NCI-H2171 treated with DMSO at 0.1 percent for 48 hours (cell line): ENCODE measurements at places on chromosomes 13 and 19.

- DNase-seq = no peak
These were observed 15.9 kb downstream of the ZNF573 start for GRCh38 chr19:37763488-37763887.

DNA sequence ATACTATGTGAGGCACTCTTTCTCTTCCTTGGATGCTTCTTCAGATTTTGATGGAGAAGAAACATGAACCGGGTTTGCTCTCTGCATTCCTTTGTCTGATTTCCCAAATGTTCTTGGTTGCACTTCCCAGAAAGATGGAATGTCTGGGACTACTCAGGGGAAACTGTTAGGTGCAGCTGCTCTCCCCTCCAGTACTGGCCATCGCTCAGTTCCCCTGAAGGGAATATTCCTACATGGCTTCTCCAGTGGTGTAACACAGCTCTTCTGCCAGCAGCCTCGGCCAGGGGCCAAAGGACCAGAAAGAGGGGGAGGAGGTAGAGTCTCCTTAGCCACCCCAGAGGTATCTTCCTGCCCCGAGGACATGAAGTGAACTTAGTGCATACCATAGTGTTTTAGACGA lies 33.5 kb upstream of the SPRY2 start:
- no peak for DNase-seq

GRCh38 chr13:99075268-99076191 lies 97.7 kb upstream of the DOCK9 start:
- DNase-seq = no peak

DNA sequence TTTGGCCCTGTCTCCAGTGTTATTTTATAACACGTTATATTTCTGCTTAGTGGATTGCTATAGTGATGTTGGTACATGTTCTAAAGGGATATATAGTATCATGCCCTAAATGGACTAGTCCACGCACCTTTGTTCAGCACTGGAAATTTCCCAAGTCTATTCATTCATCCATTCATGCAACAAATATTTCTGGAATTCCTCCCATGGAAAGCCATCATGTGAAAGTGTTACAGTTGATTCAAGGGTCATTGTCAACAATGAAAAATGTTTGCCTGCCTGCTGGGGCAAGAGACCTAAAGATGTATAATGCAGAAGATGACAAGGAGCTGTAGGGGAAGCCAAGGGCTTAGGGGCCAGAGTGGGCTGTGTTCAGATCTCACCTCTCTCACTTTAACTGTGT lies 10.8 kb upstream of the HSPH1 start:
- no peak for DNase-seq

DNA sequence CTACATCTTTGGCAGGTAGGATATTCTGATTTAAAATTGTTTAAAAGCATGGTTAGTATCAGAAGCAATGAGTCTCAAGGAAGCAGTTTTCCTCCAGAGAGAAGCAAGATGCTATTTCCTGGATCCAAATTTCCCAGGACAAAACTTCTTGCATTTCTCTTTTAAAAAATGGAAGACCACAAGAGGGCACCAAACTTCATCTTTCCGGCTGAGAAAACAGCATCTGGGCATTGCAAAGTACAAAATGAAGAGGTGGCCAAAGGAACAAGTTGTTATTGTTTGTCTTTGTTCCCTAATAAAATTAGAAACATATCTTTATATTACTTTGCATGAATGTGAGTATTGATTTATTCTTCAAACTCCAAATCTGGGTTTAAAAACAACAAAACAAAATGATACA lies 60.0 kb upstream of the LRCH1 start:
- DNase-seq = peak; percentile 24

DNA sequence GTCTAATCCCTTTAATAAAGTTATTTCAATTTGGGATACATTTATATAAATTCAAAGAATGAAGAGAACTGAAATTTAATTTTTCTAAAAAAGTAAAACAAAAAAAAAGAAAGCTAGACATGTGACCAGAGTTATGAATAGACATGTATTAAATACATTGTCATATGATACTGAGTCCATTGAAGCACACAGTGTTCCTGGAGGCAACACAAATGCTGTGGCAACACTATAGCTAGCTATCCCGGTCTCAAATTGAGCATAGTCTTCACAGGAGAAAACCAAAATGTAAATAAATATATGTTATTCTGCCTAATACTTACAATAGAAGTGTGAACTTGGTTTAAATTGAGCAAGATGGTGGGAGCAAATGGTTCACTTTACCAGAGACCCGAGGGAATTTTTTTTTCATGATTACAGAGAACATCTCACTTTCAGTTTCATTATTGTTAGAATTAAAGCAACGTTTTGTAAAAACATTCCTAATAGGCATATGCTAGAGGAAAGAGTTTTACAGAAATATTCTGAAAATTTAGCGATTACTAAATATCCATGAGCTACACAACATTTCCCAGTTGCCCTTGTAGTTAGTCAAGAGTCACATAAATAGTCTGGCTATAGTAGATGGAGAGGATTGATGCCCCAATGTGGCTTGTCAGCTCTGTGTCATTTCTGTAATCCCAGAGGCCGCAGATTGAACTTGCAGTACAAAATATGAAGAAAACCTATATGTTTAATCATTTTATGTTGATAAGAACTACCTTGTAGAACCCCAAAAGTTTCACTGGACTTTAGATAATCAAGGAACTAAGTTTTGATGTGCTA lies 775.7 kb upstream of the SPRY2 start:
- no peak for DNase-seq

DNA sequence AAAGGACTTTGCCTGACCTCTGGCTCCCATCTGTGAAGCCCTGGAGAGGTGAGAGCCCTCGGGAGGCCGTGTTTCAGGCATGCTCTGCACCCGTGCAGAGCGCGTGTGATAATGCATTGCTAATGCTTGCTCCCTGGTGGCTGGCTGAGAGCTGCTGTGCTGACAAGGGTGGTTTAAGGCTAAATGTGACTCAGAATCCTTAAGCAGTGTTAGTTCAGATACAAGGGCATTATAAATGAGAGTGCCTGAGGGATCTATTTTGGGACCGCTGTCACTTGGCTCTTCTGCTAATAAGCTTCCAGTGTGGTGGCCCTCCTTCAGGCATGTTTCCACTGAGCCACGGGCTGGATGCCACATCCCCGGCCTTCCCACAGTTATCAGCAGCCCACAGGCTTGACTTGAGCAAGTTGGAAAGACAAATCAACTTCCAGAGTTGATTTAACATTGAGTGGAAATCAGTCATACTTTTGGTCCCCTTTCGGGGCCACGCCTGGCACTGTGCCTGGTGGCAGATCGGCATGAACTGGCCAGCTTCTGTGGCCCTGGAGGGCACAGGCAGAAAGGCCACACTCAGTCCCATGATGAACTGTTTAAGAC lies 17.0 kb downstream of the ALOX5AP start:
- no peak for DNase-seq

GRCh38 chr13:22644941-22645340 lies 535.8 kb upstream of the SGCG start:
- no peak for DNase-seq

DNA sequence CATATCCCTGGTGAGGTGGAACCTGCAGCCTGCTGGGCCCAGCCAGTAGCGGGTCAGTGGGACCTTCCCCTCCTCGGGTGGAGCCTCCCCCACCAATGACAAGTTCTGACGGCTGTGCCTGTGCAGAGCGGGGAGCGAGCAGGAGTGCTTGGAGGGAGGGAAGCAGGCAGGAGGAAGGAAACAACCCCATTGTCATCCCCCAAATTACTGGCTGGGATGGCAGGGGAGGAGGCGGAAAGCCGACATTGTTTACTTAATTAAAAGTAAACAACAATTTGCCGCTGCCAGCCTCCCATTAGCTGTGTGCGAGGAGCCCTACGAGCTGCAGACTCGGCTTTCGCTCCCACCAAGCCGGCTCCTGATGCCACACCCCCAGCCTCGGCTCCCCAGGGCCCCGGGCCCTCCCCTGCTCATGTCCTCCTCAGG lies 45.5 kb downstream of the LYL1 start:
- no peak for DNase-seq

- peak; percentile 35 for DNase-seq
These were observed 11.9 kb upstream of the GGACT start for GRCh38 chr13:100600461-100600860.

GRCh38 chr13:72379581-72379980 lies 347.8 kb downstream of the MZT1 start:
- no peak for DNase-seq

DNA sequence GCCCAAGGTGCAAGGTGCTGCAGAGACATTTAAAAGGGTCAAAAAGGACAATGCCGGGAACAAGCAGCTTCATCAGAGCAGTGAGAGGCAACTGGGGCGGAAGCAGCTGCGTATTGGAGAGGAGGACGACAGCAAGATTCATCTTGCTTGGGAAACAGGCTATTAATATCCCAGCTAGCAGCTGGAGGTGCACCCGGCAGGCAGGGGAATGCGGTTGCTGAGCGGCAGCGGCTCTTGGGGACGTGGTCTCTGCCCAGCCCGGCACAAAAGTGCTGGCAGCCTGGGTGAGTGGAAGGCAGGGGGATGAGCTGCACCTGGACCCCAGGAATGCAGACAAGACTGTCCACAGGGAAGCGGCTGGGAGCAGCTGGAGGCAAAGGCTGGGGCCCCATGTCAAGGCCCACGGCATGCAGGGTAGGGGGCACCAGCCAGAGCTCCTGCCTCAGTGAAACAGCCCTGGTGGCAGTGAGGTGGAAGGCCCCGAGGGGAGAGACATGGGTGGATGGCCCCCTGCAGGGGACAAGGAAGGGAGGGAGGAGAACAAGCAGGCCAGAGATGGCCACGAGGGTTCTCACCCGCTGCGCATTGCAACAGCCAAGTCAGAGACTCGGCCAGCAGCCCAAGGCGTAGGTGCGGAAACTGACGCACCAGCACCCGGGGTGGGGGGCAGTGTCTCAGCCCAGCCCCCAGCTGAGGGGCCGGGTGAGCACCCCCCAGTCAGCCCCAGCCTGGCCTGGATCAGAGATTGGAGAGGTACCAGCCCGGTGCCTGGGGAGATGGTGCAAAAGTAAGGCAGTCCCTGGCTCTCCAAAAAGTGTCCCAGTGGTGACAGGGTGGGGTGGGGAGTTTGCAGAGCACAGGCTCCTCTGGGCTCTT lies 34.4 kb downstream of the PEPD start:
- peak; percentile 88 for DNase-seq

GRCh38 chr19:12984143-12984627 lies 11.1 kb upstream of the NFIX start:
- peak; percentile 53 for DNase-seq

DNA sequence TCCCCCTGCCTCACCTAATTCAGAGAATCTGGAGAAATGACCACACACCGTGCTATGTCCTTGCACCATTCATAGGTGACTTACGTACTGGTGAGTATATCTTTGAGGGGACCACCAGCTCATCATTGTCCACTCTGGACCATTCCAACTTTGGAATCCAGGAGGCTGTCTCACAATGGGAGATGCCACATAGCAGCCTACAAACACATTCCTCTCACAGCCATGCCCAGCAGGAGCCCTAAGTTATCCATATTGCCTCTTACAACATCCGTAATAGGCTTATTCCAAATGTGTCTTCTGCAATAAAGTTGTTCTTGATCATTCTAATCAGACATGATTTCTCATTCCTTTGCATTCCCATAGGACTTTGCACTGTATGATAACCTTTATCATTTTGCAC lies 436.7 kb downstream of the EFNB2 start:
- DNase-seq = no peak

DNA sequence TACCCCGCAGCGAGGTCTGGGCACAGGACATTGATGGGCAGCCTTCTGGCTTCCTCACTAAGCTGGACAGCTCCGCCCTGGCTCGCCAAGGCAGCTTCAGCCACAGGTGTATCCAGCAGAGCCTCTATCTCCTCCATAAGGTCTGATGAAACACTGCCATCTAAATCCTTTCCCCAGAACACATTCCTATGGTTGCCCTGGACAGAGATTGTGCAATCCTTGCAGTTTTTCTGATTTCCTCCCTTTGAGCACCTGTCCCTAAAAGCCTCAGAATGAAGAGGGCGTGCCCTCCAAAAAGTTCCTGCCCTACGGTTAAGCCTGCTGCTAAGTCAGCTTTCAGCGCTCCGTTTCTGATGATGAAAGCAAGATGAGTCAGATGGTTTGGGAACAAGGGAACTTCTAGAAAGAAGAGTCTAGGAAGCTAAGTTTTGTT lies 21.0 kb downstream of the CLEC4M start:
- no peak for DNase-seq

DNA sequence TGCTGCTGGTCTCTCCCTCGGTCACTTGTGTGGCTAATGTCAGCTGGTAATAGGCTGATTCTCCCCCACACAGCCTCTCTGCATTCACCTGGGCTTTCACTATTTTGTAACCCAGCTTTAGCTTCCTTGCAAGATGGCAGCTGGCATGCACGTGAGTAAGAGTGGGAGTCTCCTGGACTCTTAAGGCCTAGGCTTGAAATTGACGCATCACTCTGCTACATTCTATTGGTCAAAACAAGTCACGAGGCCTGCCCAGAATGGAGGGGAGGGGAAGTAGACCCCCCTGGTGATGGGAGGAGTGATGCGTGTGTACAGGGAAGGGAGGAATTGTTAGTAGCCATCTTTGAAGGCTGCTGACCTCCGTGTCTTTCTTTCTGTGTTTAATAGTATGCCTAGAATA lies 24.9 kb upstream of the PNMA8B start:
- no peak for DNase-seq

DNA sequence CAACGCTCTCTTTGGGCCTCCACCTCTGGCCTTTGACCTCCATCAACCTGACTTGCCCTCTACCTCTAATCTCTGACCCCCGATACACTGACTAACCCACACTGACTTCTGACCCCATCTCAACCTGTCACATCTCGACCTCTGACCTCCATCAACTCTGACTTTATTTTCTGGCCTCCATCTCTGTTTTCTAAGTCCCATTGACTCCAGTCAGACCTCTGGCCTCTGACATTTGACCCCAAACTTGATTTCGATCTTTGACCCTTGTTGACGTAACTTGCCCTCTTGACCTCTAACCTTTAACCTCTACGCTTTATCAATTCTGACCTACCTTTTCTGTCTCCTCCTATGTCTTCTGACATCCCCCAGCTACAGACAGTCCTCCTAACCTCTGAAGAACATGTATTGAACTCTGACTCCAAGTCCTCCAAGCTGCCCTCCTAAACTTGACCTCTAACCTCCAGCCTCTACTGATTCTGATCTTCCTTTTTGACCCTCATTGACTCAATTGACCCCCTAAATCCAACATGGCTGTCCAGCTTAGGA lies 780 bp downstream of the ACP4 start:
- no peak for DNase-seq

GRCh38 chr19:51274049-51274770 lies 23.3 kb downstream of the SIGLECL1 start:
- no peak for DNase-seq

DNA sequence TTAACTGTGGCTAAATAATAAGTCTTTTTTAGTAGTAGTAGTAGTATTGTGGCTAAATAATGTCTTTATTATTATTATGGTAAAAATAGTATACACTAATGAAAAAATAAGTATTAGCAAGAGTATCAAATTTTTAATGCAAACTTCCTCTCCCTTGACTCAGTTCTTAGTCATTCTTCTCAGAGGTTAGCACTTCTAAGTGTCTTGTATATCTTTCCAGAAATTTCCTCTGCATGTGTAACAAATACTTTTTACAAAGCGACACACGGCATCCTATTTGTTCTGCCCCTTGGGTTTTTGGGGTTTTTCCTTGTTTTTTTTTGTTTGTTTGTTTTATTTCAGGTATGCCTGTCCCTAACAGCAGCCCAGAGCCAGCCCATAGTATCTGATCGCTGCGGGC lies 20.9 kb downstream of the SIN3B start:
- DNase-seq = no peak

- DNase-seq = no peak
These were observed 13.8 kb downstream of the NAXD start for GRCh38 chr13:110628952-110629701.

GRCh38 chr13:46550822-46551221 lies 2.1 kb upstream of the LRCH1 start:
- no peak for DNase-seq
